Cardiac muscle cell (in vitro differentiated cells and primary cell): ENCODE measurements at places on chromosomes 13 and 19.
A peak's percentile ranks its signal among the peaks of the same experiment; 100 is the strongest.

GRCh38 chr19:49889038-49889686 is 7.5 kb downstream of the IL4I1 start:
- no peak for DNase-seq

GRCh38 chr13:113584870-113585671 is 518 bp downstream of the TFDP1 start:
- no peak for DNase-seq

DNA sequence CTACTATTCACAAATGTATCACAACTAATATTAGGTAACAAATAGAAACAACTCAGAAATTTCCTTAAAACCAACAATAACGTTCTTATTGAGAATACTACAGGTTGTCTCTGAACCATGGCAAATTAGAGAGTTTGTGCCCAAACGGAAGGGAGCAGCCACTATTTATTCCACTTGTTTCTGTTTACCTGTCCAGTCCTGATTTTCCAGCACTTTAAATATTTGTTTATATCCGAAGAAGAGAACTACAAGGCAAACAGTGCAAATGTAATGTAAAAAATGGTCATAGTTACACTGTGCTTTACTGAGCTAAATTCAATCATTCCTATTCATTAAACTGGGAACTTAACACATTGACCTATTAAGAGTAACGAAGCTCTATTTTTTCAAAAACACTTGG is 9.2 kb downstream of the SUCLA2 start:
- DNase-seq, result no peak

GRCh38 chr13:48727241-48728011 is 73.7 kb downstream of the CYSLTR2 start:
- no peak for DNase-seq

DNA sequence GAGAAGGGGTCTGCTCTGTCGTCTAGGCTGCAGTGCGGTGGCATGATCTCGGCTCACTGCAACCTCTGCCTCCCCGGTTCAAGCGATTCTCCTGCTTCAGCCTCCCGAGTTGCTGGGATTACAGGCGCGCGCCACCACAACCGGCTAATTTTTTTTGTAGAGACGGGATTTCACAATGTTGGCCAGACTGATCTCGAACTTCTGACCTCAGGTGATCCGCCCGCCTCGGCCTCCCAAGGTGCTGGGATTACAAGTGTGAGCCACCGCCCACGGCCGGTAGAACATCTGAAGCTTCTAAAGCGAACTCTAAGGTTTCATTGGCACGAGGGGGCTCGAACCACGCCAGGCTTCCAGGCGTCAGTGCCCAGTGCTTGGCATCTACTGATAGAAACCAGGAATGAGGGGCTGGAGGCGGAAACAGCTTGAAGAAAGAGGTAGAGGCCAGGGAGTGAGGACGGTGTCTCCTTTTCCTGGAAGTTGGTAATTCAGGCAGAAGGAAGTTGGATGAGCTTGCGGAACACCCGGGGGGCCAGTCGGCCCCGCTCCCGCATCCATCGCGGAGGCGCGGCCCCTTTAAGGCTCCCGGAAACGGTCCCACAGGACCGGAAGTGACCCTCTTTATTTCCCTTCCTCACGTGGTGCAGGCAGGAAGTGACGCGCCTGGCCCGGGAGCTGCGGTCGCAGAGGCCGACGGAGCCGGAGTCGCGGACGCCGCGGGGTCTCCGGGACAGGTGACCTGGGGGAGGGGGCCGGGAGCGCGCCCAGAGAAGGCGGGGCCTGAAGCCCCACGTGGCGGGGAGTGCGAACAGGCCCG is at the start of gene CCDC9:
CCDC9 (plus strand) TSS at position 647 of the 814 bp plus-strand sequence. CDS start 1,876 bp downstream, outside the sequence.
- DNase-seq, result peak; percentile 98

GRCh38 chr13:40063278-40063698 is 407.8 kb downstream of the COG6 start:
- no peak for DNase-seq

DNA sequence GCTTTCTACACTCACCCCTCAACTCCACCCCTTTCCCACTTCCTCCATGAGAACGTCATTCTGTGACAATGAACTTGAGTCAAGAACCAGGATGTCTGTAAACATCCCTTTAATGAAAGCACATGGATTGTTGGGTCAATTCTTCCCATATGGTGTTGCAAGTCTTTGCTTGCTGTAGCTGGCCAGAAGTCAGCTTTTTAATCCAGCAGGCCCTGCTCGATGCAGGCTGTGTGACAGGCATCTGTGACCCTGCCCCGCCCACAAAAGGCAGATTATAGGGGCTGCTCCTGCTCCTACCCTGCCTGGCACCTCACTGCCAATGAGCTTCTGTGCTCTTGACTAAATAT is 78.0 kb downstream of the STARD13 start:
- no peak for DNase-seq

- DNase-seq, result no peak
These were observed 707 bp upstream of the MAMSTR start for GRCh38 chr19:48720251-48720612.

GRCh38 chr19:37074819-37075362 is 3.3 kb upstream of the ZNF420 start:
- DNase-seq, result no peak

- DNase-seq, result no peak
These were observed 17.8 kb downstream of the BIVM start for GRCh38 chr13:102816708-102817107.

GRCh38 chr13:105207572-105208293 is 1327.7 kb downstream of the EFNB2 start:
- DNase-seq, result no peak

- no peak for DNase-seq
These were observed 9.5 kb downstream of the RASL11A start for GRCh38 chr13:27280009-27280656.

DNA sequence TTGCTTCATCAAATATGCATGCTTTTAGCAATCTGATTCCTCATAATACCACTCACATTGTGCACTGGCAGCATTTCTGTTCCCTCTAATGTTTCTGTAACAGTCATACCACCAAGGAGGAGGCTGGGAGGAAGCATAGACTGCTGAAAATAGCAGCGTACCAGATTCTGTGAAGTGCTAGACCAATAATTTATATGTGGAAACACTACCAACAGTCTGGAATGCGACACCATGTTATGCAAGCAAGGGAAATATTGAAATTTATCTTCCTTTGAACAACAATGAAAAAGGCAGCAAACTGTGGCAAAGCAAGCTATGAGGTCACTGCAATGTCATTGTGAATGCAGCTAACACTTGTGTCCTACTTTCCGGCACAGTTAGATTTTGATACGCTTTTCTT is 1388.0 kb downstream of the EFNB2 start:
- DNase-seq, result no peak

DNA sequence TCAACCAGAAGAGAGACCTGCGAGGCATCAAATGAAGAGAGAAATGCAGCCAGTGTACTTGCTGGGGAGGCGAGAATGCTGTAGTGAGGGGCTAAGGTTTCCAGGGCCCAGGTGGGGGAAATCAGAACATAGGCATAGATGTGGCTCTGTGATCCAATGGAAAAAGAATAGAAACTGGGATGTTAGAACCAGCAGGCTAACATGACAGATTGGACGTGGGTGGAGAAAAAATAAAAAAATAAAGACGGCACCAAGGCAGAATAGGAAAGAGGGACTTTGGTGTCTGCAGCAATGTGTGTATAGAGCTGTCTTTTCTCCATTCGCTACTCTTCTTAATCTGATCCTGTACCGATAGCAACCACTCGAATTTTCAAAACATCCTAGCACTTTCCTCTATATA is 381.0 kb upstream of the NBEA start:
- DNase-seq, result no peak

- peak; percentile 56 for DNase-seq
These were observed 1.6 kb downstream of the P2RY11 start for GRCh38 chr19:10112895-10113591.

- no peak for DNase-seq
These were observed 13.3 kb downstream of the SPATA13 start for GRCh38 chr13:24173795-24174194.

GRCh38 chr19:31351056-31351854 is 2.0 kb upstream of the TSHZ3 start:
- DNase-seq, result peak; percentile 48

DNA sequence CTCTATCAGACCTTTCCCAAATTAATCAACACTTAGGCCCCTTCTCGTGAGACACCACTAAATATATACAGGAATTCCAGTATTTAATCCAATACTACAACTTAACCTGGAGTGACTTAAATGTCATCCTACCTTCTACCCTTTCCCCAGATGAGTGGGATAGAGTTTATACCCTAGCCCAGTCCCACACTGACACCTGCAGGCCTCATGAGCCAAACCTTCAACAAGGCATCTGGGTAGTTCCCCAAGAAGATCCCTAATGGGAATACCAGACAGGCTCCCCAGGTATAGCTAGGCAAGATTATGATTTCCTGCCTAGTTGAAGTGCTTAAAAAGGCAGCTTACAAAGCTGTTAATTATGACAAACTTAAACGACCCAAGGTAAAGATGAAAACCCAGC is 15.9 kb downstream of the ZNF83 start:
- DNase-seq, result no peak

- DNase-seq, result no peak
These were observed 110.2 kb downstream of the KLF5 start for GRCh38 chr13:73168953-73169401.

- DNase-seq, result no peak
These were observed 9.4 kb downstream of the CCDC124 start for GRCh38 chr19:17942181-17942580.

- DNase-seq, result no peak
These were observed 7.8 kb downstream of the CYP4F11 start for GRCh38 chr19:15926484-15926883.

DNA sequence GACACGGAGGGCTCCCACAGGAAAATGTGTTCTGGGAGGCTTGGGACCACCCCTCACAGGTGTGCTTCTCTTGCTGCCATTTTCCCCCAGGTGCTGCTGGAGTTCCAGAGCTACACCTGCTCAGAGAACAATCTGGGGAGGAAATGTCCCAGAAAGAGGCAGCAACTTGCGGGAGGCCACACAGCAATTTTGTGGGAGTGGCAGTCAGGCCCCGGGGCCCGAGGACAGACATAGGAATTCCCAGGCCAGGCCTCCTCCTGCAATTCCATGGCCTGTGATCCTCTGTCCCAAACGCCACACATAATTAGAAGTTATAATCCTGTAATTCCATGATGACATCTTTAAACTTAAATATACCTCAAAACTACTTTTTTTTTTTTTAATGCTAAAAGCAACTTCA is 1.8 kb downstream of the RHPN2 start:
- DNase-seq, result no peak

DNA sequence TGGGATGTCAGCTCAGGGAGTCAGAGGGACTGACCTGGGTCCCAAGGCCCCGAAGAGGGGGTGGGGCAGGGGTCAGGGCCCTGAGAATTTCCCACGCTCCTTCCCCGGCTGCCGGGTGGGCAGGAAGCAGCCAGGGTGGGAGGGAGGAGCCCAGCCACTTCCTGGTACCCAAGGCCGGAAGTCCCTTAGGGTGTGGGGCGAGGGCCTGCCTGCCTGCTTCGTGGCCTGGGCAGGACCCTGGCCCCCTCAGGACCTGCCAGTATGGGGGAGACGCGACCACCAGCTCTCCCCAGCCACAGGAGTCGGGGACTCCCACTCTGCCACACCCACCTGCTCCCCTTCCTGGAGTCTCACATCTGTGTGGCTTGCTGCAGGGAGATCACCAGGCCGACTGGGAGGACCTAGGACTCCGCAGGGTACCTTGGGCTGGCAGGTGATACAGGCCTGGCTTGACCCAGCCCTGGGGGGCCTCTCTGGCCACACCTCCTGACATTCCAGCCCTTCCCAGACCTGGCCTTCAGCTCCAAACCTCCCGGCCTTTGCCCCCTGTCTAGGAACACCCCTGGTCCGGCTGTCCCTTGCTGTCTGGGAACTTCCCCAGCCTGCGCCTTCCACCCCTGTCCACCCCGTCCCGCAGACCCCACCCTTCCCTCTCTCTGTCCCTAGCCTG is 9.8 kb upstream of the CIRBP start:
- peak; percentile 68 for DNase-seq

- DNase-seq, result no peak
These were observed 16.8 kb downstream of the CLEC11A start for GRCh38 chr19:50739914-50740426.

- no peak for DNase-seq
These were observed 9.5 kb downstream of the ARRDC2 start for GRCh38 chr19:18017275-18018083.

DNA sequence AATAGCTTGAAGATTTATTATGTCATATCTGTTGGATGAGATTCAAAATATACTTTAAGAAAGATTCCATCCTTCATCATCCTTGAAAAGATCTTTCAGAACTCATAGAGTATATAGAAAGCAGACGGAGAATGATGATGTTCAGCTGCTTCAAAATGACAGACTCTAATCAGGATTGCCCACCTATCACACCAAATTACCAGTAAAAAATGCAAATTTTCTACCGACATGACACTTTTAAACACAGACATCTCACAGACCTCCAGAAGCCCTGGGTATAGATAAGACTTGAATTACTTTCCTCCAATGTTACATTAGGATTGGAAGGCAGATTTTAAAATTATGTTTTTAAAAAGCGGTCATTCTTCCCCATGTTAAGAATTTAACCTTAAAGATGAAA is 235.5 kb downstream of the GPC6 start:
- no peak for DNase-seq

DNA sequence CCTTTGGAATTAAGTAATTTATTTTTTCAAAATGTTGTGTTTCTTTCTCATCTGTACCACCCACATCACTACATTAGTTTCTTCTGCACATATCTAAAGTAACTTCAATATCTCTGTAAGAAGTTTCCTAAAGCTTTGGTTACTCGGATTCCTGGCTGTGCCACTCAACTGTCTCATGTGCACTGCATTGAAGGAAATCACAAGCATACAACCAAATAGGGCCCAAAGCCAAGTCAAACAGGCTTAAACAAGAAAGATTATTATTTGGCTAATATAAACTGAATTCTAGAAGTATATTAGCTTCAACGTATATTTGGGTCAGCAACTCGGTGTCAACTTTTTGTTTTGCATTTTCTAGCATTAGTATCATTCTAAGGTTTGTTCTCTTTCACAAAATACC is 1647.6 kb upstream of the SPRY2 start:
- DNase-seq, result no peak

DNA sequence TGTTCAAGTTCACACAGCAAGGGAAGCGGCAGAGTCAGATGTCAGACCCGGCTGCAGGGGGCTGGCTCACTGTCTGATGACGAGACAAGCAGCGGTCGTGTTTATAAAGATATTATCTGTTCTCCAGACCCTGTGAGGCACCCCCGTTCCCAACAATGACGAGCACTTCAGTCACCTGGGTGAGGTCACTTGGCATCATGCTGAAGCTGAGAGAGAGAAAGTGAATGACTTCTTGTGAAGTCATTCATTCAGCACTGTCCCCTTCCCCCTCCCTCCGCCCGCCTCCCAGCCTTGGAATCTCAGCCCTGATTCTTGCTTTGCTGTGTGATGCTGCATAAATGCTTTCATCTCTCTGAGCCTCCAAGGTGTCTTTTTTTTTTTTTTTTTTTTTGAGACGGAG is 4.9 kb upstream of the LYPD3 start:
- DNase-seq, result peak; percentile 7
